NCI-H2081 (cell line): ENCODE measurements at places on chromosomes 7 and 10.

- no peak for DNase-seq
Observed at GRCh38 chr10:66586073-66586472, 339.8 kb upstream of the LRRTM3 start.

DNA sequence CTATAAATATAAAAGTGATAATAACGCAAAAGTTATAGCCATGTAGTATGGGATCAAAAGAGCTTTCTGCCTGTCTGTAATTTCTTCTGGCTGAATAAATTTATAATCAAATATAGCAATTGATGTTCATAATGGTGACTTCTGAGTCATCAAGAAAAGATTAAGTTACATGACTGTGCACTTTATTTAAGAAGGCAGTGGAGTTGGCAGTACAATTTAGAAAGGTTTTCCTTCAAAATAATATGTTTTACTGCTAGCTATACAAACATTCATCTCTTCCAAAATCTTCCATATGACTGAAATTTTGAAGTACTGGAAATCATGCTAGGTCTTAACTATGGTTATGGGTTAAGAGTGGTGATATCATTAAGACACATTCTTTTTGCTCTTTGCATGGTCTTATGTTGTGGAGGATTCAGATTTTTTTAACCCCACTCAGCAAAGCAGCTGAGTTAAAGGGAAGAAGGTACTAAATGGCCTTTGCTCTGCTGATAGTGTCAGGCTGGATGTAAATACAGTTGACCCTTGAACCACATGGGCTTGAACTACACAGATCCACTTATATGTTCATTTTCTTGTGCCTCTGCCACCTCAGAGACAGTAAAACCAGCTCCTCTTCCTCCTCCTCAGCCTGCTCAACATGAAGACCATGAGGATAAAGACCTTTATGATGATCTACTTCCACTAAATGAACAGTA lies 323.6 kb downstream of the BBS9 start:
- DNase-seq = no peak

DNA sequence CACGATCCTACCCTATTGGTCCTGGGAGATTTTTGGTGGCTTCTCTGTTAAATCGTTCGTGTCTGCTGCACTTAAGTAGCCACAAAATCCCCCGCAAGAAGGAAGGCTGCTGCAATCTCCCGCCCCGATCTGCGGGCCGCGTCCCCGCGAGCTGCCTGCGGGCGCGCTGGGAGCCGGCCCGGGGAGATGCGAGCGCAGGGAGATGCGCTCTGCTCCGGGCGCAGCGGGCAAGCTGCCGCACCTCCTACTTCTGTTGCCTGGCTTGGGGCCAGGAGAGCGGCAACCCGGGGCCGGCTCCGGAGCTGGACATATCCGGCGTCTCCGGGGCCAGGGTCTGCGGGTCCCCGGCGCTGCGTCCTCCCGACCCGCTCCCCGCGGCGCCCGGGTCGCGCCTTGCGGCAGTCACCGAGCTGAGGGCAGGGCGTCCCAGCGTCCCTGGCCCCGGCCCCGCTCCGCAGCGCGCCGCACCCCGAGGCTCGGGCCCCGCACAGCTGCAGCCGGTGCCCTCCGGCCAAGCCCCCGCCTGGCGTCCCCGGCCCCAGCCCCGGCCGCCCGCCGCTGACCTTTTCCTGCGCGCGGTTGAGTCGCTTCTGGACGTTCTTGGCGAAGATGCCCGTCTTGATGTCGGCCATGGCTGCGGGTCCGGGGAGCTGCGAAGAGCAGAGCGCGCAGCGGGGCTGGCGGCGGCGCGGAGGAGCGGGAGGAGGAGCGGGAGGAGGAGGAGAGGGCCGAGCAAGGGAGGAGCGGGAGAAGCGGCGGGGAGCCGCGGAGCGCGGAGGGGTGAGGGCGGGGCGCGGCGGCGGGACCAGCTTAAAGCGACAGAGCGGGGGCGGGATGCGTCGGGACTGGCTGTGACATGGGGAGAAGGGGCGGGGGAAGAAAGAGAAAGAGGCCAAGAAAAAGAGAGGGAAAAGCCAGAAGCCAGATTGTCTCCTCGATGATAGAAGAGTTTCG lies at the start of gene AMPH:
TSS of gene AMPH (minus strand) at position 654 of the 954 bp plus-strand sequence. CDS start at position 632, 22 bp downstream.
- peak; percentile 34 for DNase-seq

DNA sequence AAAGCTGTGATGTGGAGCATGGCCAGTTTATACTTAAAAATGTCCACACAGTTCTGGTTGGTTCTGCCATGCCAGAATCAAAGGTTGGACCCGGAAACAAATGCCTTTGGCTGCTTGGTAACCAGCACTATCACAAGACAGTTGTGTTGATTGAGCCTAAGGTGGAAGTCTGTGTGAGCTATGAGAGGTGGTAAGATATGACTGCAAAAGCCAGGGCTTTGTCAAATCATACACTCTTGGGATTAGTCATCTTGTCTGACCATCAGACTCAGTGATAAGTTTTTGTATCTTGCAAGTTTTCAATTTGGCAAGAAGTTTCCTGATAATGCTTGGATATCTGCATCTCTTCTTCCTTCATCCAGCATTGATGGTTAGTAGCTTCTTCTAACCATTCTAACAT lies 35.5 kb downstream of the GPR141 start:
- DNase-seq = no peak

- DNase-seq = no peak
Observed at GRCh38 chr7:44064791-44065430, 456 bp downstream of the PGAM2 start.

DNA sequence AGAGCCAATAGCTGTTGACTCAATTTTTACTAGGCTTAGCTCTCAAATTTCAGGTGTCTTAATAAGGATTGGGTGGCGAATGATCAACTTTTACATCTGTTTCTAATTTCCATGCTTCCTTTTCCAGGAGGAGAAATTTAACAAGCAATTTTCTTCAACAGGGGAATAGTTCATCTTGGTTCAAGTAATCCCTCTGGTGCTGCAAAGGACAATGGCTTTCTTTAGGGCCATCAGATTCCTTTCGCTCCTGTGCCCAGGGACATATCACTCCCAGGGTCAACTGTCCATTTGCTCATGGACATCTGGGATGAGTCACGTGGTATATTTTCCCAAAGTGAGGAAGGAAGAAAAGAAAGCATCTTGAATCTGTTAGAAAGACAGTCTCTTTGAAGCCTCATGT lies 313.3 kb downstream of the FRMD4A start:
- DNase-seq = no peak

DNA sequence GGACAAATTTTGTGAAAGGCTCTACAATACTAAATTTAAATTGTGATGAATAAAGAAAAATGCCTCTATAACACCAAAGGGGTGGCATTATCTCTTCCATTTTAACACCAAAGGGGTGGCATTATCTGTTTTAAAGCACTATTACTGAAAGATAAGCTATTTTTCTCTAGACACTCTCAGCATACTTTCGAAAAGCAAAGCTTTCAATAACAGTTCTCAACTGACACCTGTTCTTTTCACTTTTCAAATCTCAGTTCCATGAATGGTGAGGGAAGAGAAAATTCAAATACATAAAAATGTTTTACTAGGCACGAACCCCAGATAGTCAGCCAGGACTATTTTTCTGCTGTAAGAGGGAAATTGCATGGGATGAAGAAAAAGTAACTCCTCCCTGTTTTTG lies 103.8 kb downstream of the CPEB3 start:
- no peak for DNase-seq

DNA sequence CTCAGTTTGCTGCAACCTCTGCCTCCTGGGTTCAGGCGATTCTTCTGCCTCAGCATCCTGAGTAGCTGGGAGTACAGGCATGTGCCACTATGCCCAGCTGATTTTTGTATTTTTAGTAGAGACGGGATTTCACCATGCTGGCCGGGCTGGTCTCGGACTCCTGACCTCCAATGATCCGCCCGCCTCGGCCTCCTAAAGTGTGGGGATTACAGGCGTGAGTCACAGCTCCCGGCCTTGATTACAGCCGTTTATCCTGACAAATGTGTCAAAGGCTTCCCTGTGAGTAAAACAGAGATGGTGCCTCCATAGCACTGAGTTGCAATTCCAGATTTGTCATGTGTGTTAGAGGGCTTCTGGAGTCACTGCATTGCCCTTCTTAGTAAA lies 273.7 kb downstream of the CCDC3 start:
- DNase-seq = no peak

GRCh38 chr7:142585425-142585824 lies 163.8 kb upstream of the PRSS1 start:
- DNase-seq = no peak

- no peak for DNase-seq
Observed at GRCh38 chr10:92662848-92663247, 26.9 kb upstream of the HHEX start.

GRCh38 chr10:43671659-43672531 lies 23.2 kb upstream of the ZNF32 start:
- DNase-seq = no peak

- no peak for DNase-seq
Observed at GRCh38 chr10:21976280-21976679, 27.2 kb downstream of the DNAJC1 start.

GRCh38 chr10:94235461-94235860 lies 127.3 kb downstream of the NOC3L start:
- DNase-seq = no peak

DNA sequence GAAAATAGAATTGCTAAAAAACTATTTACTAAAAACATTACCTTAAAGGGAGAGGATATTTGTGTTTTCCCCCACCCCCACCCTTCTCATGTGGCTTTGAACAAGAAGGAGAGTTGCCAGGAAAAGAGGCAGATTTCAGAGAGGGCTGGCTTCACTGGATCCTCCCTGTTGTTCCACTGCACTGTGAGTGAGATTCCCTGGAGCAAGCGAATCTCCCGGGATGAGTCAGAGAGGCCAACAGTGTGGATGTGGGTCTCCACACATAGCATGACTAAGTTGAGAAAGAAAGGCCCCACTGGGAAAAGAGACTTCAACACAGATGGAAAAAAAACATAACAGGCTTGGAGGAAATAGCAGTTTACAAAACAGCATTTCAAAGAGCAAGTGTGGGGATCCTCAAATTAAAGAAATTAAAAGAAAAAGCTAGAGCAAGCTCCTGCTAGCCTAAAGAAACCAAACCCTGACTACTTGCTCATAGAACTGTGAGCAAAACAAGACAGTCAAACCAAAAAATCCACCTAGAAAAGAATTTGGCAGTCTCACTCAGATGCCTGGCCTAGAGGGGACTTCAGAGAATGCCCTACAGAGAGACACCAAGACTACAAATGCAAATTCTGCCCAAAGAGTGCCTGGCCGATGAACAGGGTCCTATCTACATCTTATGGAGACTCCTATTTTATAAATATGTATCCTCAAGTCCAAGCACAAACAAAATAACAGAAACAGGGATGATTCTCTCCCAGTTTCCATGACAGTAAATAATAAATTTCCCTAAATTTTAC lies 3.4 kb downstream of the CAV1 start:
- DNase-seq = no peak

- no peak for DNase-seq
Observed at GRCh38 chr7:158620418-158620817, 32.8 kb upstream of the PTPRN2 start.

- DNase-seq = no peak
Observed at GRCh38 chr10:128305601-128306345, 179.6 kb upstream of the MKI67 start.

GRCh38 chr10:49682879-49683278 lies 3.4 kb downstream of the C10orf53 start:
- no peak for DNase-seq

GRCh38 chr10:102240467-102241031 lies 763 bp downstream of the PITX3 start:
- no peak for DNase-seq

- DNase-seq = no peak
Observed at GRCh38 chr7:45660201-45660900, 86.2 kb downstream of the ADCY1 start.

GRCh38 chr7:37337522-37337921 lies 111.1 kb downstream of the ELMO1 start:
- DNase-seq = no peak

DNA sequence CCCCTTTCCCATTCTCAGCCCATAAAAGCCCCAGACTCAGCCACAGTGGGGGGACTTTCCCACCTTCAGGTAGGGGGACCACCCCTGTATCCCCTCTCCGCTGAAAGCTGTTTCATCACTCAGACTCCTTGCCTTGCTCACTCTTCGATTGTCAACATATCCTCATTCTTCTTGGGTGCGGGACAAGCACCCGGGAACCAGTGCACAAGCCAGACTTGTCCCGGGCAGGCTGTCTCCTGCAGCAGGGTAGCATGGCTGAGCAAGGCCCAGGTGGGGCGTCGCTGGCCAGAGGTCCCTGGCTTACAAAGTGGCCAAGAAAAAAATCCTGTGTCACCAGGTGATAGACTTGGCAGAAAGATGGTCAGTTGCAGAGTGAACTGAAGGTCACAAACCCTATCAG lies 64.7 kb downstream of the NOD1 start:
- DNase-seq = no peak

DNA sequence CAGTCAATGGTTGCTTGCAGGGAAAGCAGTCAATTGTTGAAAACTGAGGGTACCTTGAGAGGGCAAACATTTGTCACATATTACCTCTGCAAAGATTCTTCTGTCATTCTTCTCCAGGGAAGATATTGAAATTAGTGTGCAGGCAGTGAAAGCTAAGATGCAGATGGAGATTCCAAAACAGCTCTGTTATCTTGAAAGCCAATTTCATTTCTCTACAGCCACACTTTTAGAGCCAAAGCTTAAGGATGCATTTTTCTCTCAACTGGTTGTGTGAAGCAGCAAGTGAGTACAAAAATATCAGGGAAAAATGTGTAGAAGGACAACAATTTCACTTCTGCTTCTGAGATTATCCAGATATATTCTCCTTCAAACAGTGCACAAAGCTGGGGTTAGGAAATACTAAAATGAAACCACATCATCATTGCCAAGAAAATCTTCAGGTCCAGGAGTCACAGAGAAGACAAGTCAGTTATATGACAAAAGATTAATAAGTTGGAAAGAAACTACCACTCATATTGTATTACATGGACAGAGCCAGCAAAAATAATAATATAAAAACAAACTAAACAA lies 16.3 kb downstream of the SGMS1 start:
- no peak for DNase-seq

GRCh38 chr7:1192171-1192676 lies 32.2 kb upstream of the ZFAND2A start:
- DNase-seq = peak; percentile 20

- DNase-seq = no peak
Observed at GRCh38 chr10:31765541-31765940, 163.1 kb downstream of the ARHGAP12 start.

DNA sequence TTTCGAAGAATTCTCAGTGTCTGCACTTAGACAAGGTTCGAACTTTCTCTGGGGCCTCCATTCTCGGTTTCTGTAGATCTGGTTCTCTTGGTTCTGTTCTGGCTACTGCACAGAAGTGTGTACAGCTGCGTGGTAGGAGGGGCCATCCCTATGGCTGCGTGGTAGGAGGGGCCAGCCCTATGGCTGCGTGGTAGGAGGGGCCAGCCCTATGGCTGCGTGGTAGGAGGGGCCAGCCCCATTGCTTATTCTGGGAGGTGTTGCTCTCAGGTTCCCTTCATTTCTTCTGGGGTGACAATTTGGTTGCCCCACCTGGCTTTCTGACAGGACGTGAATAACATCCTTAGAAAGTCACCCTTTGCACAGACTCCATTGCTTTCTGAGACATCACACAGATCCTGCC lies 65.2 kb upstream of the CHST15 start:
- no peak for DNase-seq
